ENCODE measurements at places on chromosomes 5 and 9.

GRCh38 chr5:142087920-142088679, 20.5 kb upstream of the NDFIP1 start:
- DNase-seq: no peak

- DNase-seq: no peak
These were observed 182.3 kb downstream of the SPATA31D1 start for GRCh38 chr9:82170866-82171265.

DNA sequence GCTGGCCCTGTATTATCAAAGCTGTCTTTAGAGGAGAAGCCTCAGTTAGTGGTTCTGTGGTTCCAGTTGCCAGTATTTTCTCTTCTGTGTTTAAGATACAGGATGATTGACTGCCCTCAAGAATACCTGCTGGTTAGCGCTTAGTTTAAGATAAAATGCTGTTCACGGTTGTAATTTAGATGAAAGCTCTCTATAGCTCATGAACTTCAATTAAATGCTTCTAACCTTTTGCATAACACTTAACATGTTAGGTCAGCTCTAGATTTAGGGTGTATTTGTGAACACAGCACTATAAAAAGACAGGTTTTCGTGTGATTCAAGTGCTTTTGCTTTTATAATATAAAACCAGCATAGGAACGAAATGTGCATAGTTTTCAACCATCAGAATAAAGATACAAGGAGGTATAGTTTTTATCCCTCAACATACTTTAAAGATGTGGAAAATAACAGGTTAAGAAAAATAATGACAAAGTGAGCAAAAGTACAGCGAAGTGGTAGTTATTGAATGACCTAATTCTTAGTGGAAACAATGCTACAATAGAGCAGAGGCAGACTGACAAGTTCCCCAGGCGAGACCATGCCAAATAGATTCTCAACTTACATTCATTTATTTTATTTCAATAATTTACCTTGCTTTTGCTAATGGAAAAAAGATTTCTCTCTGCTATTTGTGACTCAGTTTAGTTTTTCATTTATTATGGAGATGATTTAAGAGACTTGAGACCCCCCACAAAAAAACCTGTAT, 602.6 kb upstream of the DMAC1 start:
- DNase-seq: no peak

DNA sequence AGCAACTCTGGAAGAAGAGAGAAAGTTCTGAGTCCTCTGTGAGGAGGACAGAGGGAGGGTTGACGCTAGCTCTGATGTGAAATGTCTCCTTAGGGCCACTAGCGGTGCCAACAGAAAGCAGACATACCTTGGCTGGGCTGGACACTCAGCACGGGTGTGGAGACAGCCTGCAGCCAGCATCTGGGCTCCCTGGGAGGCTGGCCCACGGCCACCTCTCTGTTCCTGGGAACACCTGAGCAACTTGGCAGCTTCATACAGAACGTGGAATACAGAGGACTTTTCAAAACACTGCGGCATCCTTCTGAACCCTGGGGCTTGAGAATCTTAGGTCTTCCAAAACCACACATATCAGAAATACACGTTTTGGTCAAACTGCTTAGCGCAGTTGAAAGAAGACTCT, 269.1 kb downstream of the FSTL4 start:
- DNase-seq: no peak

DNA sequence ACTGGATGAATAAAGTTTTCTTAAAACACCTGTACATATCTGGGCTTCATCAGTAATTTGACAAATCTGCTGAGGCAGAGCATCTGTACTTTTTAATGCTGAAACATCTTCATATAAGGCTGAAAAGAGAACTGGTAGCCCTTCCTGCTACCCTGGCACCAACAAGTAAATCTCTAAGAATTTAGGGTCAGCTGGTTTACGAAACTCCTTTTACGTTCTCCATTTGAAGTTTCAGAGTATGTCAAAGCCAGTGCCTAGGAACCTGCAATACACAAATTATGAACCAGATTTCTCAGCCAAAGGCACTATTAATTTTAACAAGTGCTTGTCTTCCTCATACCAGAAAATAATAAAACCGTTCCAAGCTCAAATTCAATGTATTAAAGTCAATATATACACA, 3.8 kb downstream of the ZFAND5 start:
- no peak for DNase-seq

All from NCI-H2107 (cell line).